ENCODE measurements at places on chromosomes 13 and 19.
A peak's percentile ranks its signal among the peaks of the same experiment; 100 is the strongest.

DNA sequence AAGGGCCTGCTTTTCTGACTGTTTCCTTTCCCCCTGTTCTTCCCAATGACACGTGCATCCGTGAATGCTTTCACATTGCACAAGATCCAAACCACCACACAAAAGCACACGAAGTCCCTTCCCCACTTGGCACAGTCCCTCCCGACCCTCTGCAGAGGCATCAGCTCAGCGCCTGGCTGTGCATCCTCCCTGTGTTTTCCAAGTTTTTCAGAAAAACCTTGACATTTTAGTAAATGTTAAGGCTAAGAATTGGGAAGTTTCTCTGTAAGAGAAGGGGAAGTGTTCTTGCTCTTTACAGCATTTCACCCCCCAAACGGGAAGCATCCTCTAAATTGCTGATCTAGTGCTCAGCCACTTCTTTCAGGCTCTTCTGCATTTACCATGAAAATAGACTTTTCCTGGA, 94.5 kb upstream of the TM9SF2 start:
- DNase-seq = no peak

DNA sequence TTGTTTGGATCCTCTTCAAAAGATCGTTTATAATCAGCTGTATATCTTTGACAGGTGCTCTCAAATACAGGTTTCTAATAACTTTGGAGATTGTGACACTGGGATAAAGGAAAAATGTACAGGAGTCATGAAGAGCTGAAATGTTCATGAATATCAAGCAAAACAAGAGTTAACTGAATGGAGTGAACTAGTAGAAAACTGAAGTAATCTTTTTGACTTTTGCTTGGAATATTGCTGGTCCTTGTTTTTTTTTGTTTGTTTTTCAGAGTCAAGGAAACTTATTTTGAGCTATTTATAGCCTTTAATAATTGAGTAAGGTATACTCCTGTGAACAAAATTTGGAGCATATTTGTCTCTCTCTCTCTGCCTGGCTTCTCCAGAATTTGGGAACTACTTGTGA, 25.3 kb downstream of the MED4 start:
- no peak for DNase-seq

DNA sequence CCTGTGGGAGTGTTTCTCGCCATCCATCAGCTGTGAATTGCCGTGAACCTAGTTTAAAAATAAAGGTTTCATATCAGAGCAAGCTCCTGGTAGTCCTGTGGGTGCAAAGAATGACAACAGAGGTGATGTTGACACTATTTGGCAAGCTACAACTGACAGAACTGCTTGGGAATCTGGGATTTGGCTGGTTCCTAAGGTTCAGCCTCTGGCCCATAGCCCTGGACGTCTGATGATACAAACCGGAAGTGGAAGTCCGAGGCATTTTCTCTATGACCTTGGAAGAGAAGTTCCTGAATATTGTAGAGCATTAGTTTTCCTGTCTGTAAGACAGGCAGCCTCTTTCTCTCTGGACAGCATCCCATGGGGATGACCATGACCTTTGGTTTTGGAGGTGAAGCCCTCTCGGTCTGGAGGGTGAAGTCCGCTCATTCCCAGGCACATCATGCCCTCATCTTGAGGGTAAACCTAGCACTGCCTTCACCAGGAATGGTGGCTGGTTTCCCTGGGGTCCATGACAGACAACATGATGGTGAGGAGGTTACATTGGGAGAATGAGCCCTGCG, 29.1 kb downstream of the GATAD2A start:
- DNase-seq = no peak

DNA sequence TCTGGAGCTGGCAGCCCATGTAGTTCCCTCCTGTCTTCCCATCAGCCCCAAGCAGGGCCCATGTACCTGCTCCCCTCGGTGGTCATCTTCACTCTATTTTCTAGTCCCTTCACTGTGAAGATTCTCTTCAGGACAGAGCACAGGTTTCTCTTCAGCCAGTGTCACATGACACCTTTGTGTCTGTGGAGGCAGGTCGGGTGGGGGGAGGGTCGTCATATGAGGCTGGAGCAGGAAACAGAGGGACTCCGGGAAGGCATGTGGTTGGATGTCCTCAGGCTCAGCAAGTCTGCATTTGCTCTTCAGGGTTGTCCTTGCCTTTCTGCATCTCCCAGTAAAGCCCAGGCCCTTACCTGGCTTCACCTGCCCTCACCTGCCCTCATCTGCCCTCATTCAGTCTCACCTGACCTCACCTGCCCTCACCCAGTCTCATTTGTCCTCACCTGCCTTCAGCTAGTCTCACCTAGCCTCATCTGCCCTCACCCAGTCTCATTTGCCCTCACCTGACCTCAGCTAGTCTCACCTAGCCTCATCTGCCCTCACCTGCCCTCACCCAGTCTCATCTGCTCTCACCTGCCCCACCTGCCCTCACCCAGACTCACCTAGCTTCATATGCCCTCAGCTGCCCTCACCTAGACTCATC, 120.3 kb downstream of the ZDHHC20 start:
- DNase-seq = no peak

DNA sequence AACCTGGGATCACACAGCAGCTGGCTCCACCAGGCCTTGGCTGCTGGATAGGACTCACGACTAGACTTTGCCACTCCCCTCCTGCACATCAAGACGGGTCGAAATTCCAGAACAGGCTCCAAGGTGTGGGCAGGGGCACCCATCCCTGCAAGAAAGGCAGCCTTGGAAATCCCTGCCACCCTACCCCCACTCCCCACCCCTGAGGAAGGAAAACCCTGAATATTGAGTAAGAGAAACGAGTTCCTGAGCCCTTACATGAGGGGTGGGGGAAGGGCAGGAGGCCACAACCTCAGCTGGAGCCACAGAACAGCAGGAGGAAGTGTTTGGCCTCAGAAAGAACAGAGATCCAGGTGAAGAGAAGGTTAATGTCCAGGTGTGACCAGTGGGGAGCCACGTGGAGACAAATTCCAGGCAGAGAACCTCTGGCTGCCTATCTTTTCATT, 20.1 kb downstream of the DEDD2 start:
- DNase-seq = no peak

GRCh38 chr19:32828643-32829344, 40.8 kb downstream of the SLC7A9 start:
- DNase-seq = no peak

DNA sequence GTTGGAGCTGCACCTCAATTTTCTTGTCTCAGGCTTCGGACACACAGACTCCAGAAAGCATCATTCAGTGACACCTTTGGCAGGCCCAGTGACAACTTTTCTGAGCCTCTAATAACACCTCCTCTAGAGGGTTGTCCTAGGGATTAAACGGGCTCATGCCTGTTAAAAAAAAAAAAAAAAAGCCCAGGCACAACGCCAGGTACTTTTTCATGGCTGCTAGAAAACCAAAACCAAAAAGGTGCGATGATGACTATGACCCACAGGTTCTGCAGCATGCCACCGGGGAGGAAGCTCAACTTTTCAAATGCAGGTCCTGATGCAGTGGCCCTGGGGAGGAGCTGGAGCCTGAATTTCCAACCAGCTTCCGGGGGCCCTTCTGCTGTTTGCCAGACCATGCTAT, 184.2 kb downstream of the ABCC4 start:
- DNase-seq = no peak

DNA sequence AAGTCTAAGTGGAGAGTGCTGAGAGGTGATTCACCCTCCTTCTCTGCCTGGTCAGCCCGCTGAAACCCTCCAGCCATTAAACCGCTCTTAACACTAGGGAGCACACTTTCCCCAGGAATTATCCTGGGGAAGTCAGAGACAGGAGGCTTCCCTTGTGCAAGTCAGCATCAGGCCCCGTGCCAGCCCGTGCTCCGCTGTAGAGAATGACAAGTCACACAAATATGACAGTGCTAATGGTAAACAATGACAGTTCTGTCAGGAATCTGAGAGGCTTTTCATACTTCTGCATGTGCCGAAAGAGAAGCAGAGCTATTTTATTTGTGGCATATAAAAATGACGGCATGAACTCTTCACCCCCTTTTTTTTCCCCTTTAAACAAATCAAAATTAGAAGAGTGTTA, 816.9 kb upstream of the SLC10A2 start:
- no peak for DNase-seq

- DNase-seq = no peak
These were observed 348.2 kb downstream of the OXGR1 start for GRCh38 chr13:96646101-96646500.

GRCh38 chr19:1457031-1457739, 7.3 kb downstream of the APC2 start:
- DNase-seq = no peak

DNA sequence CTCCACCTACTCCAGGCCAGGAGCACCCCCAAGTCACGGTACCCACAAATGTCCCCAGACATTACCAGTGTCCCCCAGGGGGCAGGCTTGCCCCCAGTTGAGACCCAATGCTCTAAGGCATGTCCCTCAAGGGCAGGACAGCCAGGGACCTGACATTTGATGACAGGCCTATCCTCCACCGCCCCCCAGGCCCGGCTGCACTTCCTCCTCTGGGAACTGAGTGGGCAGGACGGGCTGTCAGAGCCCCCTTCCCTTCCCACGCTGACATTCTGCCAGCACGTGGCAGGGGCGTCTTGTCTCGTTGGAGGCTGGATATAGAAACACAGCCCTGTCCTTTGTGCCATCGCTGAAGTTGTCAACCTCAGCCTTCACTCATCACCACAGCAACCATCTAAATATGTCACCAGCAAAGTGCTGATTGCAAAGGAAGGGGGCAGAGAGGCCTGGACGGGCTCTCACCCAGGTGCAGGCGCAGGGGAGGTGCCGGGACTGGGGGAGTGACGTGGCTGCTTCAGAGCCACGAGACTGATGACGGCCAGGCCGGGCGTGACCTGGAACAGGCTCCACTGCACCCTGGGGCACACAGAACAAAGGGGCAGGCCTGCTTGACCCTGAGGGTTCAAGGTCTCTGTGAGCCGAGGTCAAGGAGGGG, 38.4 kb downstream of the GNG7 start:
- no peak for DNase-seq

GRCh38 chr13:44022196-44022595, 142.5 kb downstream of the LACC1 start:
- DNase-seq = no peak

DNA sequence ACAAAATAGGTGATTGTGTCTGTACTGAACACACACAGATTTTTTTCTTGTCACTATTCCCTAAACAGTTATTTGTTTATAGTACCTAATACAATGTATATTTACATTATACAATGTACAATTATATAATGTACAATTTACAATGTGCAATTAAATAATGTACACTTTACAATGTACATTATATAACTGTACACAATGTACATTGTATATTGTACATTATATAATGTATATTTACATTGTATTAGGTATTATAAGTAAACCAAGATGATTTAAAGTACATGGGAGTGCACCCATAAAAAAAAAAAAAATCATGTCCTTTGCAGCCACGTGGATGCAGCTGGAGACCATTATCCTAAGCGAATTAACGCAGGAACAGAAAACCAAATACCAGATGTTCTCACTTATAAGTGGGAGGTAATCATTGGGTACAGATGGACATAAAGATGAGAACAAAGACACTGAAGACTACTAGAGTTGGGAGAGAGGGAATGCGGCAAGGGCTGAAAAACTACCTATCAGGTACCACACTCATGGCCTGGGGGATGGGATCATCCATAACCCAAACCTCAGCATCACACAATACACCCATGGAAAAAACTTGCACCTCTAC, 68.1 kb downstream of the ABCC4 start:
- DNase-seq = no peak

DNA sequence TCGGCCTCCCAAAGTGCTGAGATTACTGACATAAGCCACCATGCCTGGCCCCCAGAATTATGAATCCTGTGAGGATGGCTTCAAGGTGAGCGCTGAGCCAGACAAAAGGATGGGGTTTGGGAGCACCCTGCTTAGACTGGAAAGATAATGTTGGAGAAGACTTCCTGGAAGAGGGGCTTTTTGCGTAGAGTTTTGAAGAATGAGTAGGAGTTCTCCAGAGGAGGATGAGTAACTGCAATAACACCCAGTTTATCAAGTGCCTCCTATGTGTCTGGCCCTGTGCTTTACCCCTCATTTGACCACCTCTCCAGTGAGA, 641 bp upstream of the GDF15 start:
- DNase-seq = no peak

DNA sequence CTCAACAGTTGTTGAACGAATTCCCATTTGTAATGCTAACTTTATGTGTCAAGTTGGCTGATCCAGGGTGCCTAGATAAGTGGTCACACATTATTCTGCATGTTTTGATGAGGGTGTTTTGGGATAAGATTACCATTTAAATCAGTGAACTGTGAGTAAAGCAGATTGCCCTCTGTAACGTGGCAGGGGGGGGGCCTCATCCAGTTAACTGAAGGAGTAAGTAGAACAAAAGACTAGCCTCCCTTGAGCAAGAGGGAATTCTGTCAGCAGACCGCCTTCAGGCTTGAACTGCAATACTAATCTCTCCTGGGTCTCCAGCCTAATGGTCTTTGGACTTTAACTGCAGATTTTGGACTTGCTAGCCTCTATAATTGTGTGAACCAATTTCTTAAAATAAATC, 4.2 kb upstream of the TEX30 start:
- no peak for DNase-seq

DNA sequence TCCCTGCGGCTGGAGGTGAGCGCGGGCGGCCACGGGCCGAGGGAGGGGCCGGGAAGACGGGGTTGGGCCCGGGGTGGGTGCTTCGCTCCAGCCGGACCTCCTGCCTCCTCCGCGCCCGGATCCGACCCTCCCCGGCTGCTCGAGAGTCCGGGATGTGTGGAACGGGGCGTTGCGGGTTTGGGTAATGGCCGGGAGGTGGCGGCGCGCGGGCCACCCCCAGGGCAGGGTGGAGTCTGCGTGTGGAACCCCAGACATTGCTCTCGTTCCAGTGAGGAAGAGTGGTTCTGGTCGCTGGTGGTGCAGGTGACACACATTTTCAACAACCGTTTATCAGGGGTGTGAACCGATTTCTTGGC, 38.8 kb downstream of the ARHGEF7 start:
- no peak for DNase-seq

GRCh38 chr19:38733493-38734175, 10.6 kb downstream of the CAPN12 start:
- DNase-seq = no peak

DNA sequence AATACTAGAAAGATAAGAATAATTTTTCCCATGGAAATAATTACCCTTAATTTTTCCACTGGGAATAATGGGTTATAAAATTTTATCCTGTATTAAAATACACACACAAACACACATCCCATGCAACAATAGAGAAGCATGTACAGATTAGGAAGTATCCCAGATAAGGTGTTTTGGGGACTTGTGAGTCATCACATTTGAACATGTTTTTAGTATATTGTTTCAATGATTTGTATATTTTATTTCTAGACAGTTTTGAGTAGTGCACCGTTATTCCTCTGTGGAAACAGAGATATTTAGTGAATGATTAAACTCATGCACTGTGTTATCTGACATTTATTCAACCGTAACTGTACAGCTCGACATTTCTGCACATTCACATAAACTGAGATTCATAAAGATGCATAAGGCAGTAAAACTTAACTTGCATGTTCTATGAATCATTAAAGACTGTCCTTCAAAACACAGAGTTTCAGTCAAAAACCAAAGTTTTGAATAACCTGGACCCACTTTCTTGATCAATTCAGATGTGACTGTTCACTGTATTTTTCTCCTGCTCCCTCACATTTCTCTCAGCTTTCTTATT, 30.1 kb downstream of the KLF12 start:
- no peak for DNase-seq

- DNase-seq = peak; percentile 57
These were observed 579 bp downstream of the ZNF566 start for GRCh38 chr19:36488846-36489117.
